ENCODE measurements at places on chromosomes 12 and 14.

GRCh38 chr14:95402578-95402977 is 82.9 kb upstream of the CLMN start:
- no peak for DNase-seq

GRCh38 chr12:95962222-95962621 is 19.1 kb downstream of the AMDHD1 start:
- no peak for DNase-seq

- no peak for DNase-seq
Observed at GRCh38 chr12:1443421-1444141, 150.8 kb downstream of the FBXL14 start.

DNA sequence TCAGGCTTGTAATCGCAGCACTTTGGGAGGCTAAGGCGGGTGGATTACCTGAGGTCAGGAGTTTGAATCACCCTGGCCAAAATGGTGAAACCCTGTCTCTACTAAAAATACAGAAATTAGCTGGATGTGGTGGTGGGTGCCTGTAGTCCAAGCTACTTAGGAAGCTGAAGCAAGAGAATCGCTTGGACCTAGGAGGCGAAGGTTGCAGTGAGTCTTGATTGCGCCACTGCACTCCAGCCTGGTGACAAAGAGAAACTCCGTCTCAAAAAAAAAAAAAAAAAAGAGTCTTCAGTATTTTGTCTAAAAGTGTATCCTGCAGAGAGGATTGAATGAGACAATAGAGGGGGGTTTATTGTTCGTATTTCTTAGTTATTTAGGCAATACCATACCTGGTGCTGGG is 25.3 kb downstream of the FOXA1 start:
- no peak for DNase-seq

- DNase-seq = no peak
Observed at GRCh38 chr12:6435961-6436715, 8.6 kb upstream of the CD27 start.

DNA sequence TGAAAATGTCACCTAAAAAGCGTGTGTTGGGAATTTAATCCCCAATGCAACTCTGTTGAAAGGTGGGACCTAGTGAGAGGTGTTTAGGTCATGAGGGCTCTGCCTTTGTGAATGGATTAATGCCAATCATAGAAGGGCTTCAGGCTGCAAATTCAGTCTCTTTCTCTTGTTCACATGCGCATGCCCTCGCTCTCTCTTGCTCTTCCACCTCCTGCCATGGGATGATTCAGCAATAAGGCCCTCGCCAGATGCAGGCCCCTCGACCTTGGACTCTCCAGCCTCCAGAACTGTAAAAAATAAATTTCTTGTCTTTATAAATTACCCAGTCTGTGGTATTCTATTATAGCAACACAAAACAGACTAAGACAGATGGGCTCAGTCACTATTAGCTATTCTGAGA is 55.4 kb downstream of the PLXNC1 start:
- DNase-seq = no peak

GRCh38 chr14:21068521-21069387 is 1.4 kb upstream of the ARHGEF40 start:
- peak; percentile 70 for DNase-seq

- DNase-seq = peak; percentile 10
Observed at GRCh38 chr12:92608151-92609091, 94.4 kb upstream of the PLEKHG7 start.

DNA sequence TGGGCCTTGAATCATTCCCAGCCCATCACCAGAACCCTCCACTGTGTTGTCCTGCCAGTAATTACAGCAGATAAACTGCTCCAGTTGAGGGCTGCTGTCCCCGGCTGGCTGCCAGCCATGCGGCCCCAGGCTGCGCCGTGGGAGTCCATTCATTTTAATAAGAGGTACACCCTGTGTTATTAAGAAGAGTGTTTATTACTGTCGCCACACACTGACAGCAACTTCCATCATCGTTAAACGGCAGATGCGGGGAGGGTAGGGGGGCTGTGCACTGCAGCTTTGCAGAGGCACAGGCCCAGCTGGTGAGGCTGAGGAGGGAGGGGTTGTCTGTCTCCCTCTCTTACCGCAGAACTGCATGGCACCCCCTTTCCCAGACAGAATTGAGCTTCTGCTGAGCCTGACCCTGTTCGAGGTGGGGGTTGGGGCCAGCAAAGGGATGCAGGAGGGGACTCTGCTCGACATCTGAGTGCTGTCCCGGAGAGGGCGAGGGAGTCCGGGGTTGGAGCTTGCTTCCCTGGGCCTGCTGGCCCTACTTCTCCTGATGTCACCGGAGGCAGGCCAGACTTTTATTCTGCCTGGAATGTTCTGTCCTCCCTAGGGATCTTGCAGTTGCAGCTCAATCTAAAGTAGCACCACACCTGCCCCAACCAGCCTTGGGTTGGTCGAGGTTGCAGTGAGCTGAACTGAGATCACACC is 33.8 kb upstream of the GPATCH2L start:
- no peak for DNase-seq

- DNase-seq = no peak
Observed at GRCh38 chr12:65961190-65962035, 137.1 kb downstream of the HMGA2 start.

- DNase-seq = peak; percentile 63
Observed at GRCh38 chr12:102702447-102703114, 214.5 kb downstream of the PAH start.

DNA sequence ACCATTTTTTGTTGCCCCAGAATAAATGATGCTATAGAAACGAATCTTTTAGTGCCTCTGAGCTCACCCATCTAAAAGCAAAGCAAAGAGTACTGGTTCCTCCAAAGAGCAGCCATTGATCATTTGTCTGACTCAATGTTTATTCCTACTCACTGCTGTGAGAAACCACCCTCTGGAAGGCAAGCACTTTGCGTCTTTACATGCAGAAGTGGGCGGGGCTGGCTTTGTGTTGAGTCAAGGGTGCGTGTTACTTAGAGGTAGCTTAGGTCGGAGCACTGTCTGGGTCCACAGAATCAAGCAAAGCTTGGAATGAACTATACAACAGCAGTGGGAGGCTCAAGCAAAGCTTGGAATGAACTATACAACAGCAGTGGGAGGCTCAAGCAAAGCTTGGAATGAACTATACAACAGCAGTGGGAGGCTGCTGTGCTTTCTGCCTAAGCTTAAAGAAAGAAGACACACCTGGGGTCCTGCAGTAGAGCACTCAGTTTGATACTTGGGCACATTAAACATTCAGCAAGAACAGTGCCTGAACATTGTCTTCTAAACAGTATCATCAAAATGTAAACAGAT is 77.2 kb upstream of the PRICKLE1 start:
- no peak for DNase-seq

DNA sequence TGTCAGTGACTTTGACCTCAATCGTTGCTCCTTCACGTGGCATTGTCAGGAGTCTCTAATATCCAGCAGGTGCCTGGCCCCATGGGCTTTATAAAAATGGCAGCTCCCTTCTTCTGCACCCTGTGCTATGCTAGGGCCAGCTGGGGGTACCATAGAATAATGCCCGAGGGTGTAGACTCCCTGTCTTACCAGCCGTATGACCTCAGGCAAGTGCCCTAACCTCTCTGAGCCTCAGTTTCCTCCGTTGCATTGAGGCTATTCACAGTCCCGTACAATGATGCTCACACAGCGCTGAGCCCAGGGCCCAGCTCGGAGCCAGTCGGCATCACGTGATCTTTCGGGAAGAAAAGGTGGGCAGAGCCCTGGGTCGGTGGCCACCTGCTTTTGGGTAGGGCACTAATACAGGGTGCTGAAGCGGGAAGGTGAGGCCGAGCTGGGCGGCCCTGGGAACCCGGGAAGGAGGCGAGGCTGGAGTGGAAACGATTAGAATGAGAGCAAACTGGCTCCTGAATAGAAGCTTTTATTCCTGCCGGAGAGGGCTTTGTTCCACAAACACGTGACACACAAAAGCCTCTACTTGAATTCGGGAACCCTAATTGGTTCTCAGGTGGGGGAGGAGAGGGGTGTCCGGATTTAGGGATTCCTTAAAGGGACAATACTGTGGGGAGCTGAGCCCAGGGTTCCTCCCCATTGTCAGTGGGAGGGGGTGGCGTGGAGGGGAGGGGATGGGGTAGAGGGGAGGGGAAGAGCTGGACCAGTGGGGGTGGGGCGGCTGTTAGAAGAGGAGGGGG is 19.9 kb upstream of the MSI1 start:
- no peak for DNase-seq

DNA sequence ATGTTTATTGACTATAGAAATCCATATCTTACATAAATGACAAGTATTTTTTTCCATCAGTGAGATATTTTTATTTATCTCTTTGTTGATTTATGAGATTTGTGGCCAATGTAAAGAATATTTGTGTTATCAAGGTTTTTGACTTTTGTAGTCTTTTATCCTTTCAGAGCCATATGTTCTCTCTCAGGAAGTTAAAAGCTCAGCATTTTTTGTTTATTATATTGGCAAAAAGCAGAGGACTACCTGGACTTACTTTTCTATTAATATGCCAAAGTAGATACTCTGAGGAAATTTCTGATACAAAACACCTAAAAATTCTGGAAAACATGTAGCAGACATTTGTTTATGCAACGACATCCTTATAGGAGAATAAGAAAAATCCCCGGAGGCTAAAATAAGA is 490.3 kb downstream of the SLC6A15 start:
- no peak for DNase-seq

GRCh38 chr14:69096781-69097475 is 56.0 kb downstream of the DCAF5 start:
- DNase-seq = no peak

- no peak for DNase-seq
Observed at GRCh38 chr12:5479761-5480160, 47.9 kb downstream of the NTF3 start.

DNA sequence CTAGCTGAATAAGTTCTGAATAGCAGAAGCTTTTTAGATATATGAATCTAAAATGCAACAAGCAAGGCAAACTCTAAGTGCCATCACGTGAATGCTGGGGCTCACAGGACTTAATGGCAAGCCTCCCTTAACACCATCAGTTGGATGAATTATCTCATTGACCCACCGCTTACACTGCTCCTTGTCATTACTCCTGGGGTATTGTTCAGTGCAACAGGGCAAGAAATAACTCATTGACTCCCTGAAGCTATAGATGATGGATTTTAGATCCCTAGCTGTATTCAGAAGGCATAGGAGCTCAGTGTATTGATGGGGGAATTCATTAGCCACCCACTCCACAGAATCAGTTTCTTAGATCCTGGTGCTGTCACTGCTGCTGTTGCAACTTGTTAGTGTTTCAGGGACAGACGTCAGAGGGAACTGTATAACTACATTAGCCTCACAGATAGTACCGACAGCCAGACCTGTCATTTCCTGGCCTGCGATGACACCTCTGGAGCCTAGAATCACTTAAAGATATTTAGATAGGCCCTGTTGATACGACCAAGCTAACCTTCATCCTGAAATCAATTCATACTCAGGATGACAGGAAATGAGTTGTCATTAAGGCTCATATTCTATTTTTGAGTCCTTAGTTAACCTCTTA is 735.3 kb downstream of the DIO2 start:
- no peak for DNase-seq

DNA sequence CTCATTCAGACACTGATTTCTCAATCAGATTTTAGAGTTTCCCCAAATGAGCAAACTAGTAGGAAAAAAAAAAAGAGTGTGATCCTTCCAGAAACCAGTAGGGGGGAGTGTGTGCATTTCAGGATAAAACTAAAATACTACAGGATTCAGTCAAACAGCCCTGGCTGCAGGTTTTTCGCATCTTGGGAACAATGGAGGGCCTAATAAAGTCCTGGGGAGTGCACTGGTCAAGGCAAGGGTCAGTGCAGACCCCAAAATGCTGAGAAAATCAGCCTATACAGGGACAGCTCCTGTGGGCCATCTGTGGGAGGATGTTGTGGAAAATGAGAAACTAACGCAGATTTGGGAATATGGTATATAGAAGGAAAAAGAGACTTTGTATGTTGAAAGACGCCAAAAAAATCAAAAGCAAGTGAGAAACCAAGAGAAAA is 22.2 kb upstream of the ABCD4 start:
- peak; percentile 63 for DNase-seq

- no peak for DNase-seq
Observed at GRCh38 chr12:29640589-29641345, 143.0 kb downstream of the TMTC1 start.

- no peak for DNase-seq
Observed at GRCh38 chr12:14273913-14274311, 91.6 kb upstream of the ATF7IP start.

- DNase-seq = no peak
Observed at GRCh38 chr12:18470251-18470650, 208.9 kb downstream of the PIK3C2G start.

DNA sequence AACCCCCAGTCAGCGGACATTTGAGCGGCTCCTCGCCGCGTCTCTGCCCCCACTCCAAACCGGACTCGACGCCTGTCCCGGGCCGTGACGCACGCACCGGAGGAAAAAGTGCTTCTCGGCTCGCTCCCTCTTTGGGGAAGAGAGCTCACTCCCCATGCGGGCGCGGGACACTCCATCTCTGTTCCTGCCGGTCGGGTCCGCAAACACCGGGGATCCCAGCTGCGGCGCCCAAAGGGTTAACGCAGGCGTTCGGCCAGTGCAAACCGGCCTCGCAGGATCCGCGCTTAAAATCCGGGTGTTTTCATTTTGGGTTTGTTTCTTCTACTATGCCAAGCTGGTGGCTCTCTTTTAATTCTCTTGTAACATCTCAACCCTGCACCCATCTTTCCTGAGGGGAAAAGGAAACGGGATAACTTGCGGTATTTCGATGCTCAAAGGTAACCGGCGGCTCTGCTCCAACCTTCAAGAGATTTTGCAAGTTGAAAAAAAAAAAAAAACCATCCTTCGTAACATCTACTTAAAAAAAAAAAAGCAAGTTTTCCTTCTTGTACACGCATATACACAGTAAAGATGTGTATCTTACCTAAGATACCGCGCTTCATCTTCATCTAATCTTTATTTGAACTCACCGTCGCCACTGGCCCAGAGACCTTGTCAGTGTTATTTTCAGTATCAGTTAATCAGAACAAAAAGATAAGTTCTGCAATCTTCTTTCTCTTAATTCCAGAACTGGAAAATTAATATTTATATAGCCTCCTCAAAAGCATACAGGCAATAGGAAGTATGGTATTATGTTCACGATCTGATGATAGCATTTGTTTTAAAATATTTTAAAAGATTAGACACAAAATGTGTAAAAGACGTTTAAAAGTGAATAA is 1.6 kb upstream of the ATP2B1 start:
- peak; percentile 28 for DNase-seq

DNA sequence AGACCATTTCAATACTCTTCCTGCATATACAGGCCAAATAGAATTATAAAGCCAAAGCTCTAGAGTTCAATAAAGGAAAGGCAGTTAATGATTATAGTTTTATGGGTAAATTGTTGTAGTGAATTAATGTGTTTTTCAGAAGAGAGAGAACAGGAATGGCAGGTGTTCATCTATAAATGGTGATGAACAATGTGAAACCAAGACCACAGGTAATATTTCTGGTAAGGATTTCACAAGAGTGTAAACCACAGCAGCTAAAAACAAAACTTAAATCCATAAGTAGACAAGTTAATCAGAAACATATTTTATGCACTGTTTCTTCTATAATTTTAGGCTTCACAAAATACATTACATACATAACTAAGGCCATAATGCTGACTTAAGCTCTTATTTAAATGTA is 204.4 kb downstream of the SYT1 start:
- no peak for DNase-seq

- no peak for DNase-seq
Observed at GRCh38 chr12:31954925-31955858, 4.0 kb upstream of the RESF1 start.

- no peak for DNase-seq
Observed at GRCh38 chr12:58270966-58271705, 329.8 kb downstream of the ATP23 start.

- DNase-seq = peak; percentile 23
Observed at GRCh38 chr12:48788854-48789775, at the start of gene ADCY6. Gene ADCY6 (minus strand): TSS chr12:48789089. CDS start chr12:48783434, 5,655 bp downstream.

GRCh38 chr14:98229656-98230366 is 1042.2 kb downstream of the BCL11B start:
- no peak for DNase-seq

Data from Kasumi-1 (cell line).